Activated gamma-delta T cell (primary cell): ENCODE measurements at places on chromosomes 6 and 20.

GRCh38 chr6:11232770-11233626 lies 530 bp upstream of the NEDD9 start:
- no peak for DNase-seq

DNA sequence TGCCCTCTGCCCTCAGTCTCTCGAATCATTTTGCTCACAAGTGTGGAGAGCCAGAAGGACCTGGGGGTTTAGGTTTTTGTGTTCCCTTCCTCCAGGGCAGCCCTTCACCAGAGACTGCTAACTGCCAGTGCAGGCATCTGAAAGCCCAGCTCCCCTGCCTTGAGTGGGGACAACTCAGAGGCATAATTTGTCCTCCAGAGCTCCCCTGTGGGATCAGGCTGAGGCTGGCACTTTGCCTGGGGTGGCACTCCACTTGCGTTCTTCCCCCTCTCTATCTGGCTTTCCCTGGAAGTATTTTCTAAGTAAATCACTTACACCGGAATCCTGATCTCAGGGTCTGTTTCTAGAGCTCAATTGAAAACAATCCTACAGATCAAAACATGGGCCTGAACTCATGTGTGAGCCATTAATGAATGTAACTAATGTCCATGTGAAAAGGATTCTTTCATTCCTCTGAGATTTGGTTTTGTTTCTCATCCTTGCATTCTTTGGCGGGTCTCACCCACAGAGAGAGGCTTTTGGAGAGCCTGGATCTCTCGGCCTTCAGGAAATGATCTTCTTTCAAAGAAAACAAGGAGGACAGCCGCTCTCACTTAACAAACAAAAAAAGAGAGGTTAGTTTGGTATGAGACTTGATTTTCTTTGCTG lies 125.7 kb upstream of the RIPOR2 start:
- DNase-seq = no peak

- no peak for DNase-seq
Measured at GRCh38 chr20:41717483-41717882, 99.3 kb upstream of the CHD6 start.

DNA sequence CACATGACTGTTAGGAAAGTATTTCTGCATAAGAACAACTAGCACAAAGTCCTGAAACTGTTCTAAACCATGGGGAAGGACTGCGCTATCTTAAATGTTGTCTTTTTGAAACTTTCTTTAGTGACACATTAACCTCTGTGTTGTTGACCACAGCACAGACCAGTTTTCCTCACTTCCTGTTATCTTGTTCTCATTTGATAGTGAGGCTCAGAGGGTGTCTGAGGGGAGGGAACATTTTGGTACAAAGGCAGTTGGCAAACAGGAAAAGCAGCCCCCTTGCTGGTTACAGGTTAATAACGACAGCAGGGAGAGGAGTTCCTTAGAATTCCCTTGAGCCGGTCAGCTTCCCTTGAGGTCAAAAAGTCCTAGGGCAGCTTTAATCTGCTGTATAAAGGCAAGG lies 143.5 kb upstream of the BMP2 start:
- DNase-seq = no peak

DNA sequence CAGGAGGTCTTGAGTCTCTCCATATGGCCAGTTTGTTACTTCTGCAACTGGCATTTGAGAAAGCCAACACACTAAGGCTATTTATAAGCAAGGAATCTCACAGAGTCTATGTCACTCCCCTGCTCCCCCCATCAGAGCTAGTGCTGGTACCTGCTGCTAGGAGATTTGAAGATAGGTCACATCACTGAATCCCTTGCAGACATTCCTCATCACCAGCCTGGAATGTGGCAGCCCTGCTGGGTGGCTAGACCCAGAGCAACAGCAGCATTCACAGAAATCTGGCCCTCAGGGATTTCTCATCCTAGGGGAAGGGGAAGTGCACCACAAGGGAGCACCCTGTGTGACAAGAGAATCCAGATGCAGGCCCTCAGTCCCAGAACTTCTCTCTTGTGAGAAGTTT lies 672.1 kb downstream of the HACE1 start:
- DNase-seq = no peak

GRCh38 chr20:54716174-54716747 lies 240.9 kb downstream of the DOK5 start:
- no peak for DNase-seq

GRCh38 chr6:219641-220198 lies 72.6 kb upstream of the DUSP22 start:
- no peak for DNase-seq

DNA sequence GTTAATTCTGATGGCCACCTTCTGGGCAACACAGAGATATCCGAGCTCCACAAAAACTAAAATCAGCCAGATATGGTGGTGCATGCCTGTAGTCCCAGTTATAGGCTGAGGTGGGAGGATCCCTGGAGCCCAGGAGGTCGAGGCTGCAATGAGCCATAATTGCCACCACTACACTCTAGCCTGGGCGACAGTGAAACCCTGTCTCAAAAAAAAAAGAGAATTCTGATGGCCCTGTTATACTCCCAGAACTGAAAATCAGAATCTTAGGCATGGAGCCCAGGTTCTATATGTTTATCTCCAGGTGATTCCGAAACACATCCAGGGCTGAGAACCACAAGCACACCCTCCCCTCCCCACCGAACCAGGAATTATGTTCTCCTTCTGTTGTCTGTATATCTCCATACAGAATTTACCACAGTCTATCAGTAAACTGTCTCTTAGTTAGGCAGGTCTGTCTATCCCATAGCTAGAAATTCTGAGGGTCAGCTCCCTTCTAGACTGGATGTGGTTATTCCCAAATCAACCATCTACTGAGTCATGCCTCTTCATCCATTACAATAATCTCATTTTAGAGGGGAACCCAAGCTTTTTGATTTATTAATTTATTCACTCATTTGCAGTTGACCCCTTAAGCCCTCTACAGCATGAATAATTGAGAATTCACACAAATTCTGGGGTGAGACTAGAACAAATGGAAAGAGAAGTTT lies 24.8 kb upstream of the CCND3 start:
- DNase-seq = no peak

- no peak for DNase-seq
Measured at GRCh38 chr6:14880052-14880451, 365.8 kb upstream of the JARID2 start.

DNA sequence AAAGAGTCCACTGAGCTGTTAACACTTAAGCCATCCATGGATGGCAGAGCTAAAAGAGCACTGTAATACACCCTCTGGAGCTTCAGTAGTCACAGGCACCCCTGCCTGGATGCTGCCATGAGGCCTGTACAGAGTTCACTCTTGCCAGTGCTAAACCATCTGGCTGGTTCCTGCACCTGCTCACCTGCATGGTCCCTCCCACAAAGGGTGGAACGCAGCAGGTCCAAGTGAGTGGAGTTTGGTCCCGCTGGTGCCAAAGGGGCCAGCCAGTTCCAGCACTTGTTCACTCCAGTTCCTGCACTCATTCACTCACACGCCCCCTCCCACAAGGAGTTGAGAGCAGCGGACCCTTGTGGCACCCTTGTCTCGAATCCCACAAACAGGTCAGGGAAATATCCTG lies 503.5 kb downstream of the HACE1 start:
- DNase-seq = no peak

DNA sequence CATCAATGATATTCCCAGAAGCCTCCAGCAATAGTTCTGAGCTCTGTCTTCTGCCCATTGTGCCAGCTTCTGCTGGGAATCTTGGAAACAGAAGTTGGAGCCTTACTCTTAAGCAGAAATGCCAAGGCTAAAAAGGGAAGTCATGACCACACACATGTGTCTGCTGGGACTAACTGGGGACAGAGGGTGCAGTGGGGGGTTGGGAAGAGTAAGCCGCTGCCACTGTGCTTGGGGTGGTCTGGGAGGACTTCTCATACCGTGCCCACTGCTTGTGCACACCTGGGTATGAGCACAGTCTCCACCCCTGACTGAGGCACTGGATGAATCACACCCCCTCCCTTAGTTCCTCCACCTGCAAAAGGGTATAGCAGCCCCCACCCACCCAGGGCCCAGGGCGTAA lies 90.7 kb downstream of the CDC5L start:
- DNase-seq = no peak

DNA sequence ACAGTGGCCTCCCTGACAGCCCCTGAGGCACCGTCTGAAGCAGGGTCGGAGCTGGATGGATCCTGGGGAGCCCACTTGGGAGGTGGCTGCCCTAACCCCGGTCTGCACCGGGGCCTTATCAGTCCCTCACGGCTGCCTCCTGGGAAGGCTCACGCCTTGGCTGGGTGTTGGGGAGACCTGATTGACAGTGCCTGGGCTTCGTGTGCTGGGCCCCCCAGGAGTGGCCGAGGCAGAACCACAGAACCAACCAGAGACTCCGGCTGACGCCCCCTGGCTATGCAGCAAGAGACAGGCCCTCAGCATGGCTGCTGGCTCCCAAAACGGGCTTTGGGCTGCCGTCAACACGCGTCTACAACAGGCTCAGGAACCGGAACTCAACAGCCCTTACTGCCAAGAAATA lies 219.6 kb downstream of the TAF4 start:
- no peak for DNase-seq

- no peak for DNase-seq
Measured at GRCh38 chr6:148323344-148323743, 19.3 kb upstream of the SASH1 start.

- DNase-seq = no peak
Measured at GRCh38 chr6:82607998-82608725, 244.5 kb downstream of the TPBG start.

GRCh38 chr6:34851361-34851760 lies 36.5 kb downstream of the TAF11 start:
- no peak for DNase-seq

DNA sequence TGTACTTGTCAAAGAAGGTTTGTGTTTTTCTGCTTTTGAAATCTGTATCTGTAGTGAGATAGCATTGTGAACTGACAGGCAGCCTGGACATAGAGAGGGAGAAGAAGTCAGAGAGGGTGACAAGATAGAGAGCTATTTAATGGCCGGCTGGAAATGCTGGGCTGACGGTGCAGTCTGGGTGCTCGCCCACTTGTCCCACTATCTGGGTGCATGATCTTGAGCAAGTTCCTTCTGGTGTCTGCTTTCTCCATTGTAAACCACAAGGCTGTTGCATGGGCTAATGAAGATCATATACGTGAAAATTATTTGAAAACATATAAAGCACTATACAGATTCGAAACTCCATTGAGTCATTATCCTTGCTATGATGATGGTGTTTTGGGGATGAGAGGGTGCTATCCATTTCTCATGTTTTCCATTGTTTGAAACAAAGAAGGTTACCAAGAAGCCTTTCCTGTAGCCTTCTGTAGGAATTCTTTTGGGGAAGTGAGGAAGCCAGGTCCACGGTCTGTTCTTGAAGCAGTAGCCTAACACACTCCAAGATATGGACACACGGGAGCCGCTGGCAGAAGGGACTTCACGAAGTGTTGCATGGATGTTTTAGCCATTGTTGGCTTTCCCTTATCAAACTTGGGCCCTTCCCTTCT lies 18.4 kb downstream of the CD83 start:
- no peak for DNase-seq

- DNase-seq = no peak
Measured at GRCh38 chr6:101845621-101846020, 452.1 kb downstream of the GRIK2 start.

- no peak for DNase-seq
Measured at GRCh38 chr20:17912916-17913315, 55.7 kb downstream of the SNX5 start.

DNA sequence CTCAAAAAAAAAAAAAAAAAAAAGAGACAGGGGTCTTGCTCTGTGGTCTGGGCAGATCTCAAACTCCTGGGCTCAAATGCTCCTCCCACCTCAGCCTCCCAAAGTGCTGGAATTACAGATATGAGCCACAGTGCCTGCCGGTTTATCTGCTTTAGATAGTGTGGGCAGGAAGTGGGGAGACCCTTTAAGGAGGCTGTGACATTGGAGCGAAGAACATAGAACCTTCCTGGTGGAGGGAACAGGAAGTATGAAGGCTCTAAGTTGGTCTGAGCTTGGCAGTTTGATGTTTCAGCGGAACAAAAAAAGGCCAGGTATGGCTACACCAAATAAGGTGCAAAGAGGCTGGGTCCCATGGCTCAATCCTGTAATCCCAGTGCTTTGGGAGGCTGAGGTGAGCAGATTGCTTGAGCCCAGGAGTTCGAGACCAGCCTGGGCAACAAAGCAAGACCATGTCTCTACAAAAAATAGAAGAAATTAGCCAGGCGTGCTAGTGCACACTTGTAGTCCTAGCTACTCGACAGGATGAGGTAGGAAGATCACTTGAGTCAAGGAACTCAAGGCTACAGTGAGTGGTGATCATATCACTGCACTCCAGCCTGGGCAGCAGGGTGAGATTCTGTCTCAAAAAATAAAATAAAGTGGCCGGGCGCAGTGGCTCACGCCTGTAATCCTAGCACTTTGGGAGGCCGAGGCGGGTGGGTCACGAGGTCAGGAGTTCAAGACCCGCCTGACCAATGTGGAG lies 8.7 kb upstream of the ZMYND8 start:
- no peak for DNase-seq

DNA sequence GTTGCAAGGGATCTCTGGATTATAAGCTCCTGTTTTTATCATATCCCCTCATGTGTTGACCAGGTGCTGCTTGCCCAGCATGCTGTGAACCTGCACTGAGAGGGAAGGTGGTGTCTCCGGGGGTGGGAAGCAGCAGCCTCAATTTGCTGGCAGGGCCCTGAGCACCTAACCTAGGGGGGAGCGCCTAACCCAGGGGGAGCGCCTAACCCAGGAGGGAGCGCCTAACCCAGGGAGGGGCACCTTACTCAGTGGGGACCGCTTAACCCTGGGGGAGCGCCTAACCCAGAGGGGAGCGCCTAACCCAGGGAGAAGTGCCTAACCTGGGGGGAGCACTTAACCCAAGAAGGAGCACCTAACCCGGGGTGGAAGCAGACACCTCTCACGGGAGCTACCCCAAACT lies 83.3 kb upstream of the QKI start:
- no peak for DNase-seq

DNA sequence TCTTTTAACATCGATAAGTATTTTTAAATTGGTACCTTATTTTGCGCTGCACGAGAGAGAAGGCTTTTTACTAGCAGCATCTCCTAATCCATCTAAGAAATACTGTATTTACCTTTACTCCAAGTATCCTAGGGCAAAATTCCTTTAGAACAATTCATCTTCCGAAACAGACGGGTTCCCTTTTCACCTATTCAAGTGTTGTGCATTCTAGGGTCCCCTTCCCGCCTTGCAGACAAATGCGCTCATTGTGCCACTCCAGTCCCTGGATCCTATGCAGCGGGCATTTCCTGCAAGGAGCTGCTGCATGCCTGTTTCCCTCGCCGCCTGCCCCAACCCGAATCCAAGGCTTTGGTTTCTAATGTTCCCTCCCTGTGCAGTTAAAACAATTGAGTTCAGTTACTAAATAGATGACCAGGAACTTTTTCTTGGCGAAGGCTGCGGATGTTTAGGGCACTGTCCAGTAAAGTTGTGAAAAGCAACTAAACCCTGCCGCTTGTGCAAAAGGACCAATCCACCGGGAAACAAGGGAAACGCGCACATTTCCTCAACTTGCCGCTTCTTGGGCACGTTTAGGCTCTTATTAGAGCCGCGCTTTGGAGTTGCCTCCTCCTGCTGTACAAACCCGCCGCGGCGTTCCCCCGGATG lies 556 bp upstream of the SCAF8 start:
- no peak for DNase-seq

- DNase-seq = no peak
Measured at GRCh38 chr6:44575644-44576043, 188.1 kb downstream of the CDC5L start.
